ENCODE measurements at places on chromosomes 7 and 10.

DNA sequence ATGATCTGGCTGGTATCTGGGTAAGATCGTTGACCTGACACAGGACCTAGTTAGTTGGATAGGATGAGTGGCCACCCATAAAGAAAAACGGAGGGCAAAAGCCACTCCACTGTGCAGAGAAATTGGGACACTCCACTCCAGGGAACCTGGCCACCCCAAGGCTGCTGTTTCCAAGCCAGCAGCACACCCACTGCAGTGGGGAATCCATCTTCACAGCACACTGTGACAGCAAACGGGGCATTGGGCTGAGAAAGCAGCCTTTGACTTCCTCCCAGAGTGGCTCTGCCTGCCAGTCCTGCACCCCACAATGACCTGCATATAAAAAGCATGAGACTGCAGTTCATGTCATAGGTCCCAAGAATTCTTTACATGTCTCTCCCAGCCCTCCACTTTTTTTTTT lies 52.9 kb downstream of the MTPN start:
- DNase-seq, result no peak

GRCh38 chr10:57362811-57363210 lies 904.9 kb downstream of the IPMK start:
- DNase-seq, result no peak

GRCh38 chr7:138665669-138666140 lies 35.5 kb downstream of the SVOPL start:
- no peak for DNase-seq

GRCh38 chr10:114009281-114009996 lies 34.2 kb upstream of the ADRB1 start:
- no peak for DNase-seq

DNA sequence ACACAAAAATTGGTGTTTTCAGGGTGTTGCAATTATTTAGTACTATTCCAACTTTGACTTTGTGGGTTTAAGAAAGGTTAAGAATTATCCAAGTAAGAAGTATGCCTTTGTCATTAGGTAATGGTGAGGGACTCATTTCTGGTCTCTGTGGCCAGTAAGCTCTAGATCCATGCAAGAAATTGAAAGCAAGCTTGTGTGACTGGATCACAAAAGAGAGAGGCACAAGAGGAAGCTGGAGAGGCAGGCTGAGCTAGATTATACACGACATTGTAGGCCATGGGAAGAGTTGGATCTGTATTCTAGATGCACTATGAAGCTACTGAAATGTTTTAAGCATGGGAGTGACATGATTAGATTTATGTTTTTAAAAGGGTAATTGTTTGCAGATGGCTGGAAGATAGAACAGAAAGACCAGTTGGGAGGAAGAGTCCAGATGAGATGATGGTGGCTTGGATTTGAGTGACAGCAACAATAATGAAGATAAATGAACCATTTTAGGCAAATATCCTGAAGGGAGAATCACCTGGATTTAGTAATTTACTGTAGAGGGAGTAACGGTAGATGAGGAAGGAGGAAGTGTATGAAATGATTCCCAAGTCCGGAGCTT lies 50.0 kb downstream of the CALD1 start:
- no peak for DNase-seq

DNA sequence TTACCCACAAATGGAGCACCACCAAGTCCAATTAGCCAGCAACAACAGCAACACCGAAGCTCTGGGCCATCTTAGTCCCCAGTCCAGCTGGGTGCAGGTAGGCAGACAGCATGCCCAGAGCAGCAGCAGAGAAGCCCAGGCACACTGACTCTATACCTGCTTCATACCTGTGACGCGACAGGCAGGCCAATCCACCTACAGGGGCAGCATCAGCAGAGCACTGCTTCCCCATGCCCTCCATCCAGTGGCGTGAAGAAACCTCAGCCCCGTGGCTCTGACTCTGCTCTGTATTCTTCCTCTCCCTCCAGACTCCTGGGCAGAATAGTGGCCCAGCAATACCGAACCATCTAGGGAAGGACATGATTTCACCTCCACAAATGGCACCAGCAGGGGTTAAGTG lies 191.7 kb downstream of the AKR1D1 start:
- no peak for DNase-seq
